ENCODE measurements at places on chromosomes 7 and 10.

- no peak for DNase-seq
Observed at GRCh38 chr7:88339195-88339922, 32.7 kb upstream of the STEAP4 start.

DNA sequence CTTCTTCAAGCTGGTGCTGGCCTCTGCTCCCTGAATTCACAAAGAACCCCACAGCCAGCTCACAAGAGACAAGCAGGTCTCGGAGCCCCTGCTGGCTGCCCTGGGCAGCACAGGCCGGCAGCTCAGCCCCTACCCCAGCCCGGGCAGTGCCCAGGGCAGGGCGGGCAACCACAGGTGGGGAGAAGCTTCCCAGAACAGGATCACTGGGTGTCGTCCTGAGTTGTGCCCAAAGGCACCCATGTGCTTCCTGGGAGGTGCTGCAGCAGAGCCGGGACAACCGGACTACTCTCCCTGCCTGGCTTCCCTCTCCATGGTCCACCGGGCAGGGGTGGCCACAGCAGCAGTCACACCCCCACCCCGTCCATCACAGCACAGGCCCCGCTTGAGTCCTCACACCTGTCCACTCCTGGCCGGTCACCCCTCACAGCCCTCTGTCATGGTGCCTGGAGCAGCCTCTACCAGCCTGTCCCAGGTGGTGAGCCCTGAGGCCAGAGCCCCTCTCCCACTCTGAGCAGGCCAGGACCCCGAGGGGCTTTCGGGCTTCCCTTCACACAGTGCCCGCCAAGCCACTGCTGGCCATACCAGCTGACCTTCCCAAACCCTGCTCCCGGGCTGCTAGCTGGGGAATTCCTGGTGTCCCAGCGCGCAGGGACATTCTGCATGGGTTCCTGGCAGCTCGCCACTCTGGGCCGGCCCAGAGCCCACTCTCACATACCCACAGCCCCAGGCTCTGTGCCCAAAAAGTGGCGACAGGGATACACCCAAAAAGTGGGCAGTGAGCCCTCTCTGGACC is 3.1 kb downstream of the RASGEF1A start:
- no peak for DNase-seq

GRCh38 chr10:95360122-95360714 is 69.4 kb upstream of the PDLIM1 start:
- no peak for DNase-seq

GRCh38 chr7:158975526-158976467 is 119.4 kb downstream of the DYNC2I1 start:
- no peak for DNase-seq

DNA sequence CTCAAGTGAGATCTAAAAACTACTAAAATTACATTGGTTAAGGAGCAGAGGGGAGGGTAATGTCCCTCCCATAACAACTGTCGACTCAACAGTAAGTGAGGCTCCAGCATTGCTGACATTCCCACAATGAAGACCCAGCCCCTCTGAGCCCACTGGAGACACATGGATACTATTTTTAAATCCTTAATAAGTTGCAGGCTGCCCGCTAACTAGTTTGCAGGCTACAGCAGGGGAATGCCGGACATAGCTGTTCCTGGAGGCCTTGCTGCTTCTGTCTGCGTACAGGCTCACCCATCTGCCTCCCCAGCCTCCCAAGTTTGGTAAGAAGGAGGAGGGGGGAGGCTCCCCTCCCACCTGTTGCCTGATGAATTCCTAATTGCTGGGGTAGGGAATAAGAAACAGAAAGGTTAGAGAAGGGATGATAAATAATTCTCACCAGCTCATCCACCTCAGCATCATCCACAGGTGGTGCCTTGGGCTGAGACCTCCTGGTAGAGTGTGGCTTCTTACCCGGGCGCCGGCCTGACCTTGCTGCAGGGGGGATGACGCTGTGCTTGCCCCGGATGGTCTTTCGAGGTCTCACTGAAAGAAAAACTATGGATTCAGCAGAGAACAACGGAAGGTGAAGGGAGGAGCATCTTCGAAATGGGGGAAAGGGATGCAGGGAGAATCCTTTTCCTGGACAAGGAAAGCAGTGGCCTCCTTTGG is 10.1 kb downstream of the FZD9 start:
- no peak for DNase-seq

- DNase-seq: no peak
Observed at GRCh38 chr7:8514781-8515519, 81.5 kb downstream of the NXPH1 start.

GRCh38 chr10:33377658-33378025 is 43.2 kb upstream of the NRP1 start:
- no peak for DNase-seq

DNA sequence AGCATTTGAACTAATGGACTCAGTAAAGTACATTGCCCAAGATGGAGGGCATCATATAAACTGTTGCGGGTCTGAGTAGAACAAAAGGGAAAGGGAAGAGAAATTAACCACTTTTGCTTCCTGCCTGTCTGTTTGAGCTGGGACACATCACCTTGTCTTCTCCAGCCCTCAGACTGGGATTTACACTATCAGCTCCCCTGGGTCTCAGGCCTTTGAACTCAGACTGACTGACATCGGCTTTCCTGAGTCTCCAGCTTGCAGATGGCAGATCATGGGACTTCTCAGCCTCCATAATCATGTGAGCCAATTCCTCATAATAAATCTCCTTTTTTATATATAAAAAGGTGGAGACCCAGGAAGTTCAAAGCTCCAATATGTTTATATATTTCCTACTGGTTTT is 23.0 kb upstream of the WASL start:
- no peak for DNase-seq

DNA sequence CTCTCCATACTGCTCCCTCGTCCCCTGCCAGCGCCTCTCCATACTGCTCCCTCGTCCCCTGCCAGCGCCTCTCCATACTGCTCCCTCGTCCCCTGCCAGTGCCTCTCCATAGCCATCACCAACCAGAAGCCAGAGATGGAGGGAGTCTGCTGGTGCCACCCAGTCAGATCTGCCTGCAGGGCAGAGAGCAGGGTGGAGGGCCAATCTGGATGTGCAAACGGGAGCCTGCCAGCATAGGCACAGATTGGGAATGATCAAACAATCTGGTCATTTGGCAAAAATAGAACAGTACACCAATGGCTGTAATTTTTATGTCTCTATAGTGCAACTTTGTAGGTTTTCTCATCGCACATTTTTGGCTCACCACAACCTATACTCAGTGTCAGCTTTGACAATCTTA is 76.9 kb upstream of the LRRC4 start:
- no peak for DNase-seq

DNA sequence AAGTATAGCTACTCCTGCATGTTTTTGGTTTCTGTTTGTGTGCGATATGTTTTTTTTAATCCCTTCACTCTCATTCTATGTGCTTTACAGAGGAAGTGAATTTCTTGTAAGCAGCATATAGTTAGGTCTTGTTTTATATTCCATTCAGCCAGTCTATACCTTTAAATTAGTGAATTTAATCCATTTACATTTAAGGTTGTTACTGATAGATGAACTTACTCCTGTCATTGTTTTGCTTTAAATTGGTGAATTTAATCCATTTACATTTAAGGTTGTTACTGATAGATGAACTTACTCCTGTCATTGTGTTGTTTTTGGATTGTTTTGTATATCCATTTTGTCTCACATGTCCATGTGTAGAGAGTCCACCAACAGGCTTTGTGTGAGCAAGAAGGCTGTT is 11.1 kb downstream of the GIMAP8 start:
- no peak for DNase-seq

DNA sequence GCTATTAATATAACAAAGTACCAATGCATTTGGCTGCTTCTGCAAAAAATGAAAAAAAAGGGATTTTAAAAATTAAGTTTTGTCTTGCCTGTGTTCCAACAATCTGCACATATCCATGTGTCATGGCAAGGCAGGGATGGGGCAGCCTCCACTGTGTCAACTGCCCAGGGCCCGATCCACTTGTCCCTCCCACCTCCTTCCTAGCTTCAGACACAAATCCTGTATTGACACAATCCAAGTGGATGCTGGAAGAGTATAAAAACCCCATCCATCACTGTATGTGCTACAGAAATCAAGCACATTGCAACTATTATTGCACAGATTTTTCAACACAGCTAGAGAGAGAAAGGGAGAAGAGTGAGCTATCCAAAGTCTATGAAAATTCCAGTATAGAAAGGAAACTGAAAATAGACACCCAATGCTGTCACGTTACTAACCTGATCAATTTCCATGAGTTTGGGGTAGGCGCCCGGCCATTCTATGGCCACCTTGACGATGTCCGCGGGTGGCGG is 106.4 kb downstream of the ELMO1 start:
- no peak for DNase-seq

DNA sequence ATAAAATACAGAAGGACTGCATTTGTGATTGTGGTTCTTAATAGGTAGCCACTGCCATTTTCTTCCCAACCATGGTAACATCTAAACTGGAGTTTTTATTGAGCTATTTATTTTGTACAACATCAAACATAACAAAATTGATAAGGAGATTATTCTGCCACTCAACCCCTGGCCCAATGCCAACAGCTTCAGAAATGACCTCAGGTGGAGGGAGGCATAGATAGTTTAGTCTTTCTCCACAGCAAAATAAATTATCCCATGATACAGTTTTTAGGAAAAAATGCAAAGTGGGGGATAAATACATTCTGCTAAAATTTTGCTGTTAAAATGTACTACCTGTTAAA is 57.6 kb downstream of the LRRTM3 start:
- DNase-seq: no peak

- no peak for DNase-seq
Observed at GRCh38 chr7:98215561-98216495, 4.6 kb downstream of the BHLHA15 start.

DNA sequence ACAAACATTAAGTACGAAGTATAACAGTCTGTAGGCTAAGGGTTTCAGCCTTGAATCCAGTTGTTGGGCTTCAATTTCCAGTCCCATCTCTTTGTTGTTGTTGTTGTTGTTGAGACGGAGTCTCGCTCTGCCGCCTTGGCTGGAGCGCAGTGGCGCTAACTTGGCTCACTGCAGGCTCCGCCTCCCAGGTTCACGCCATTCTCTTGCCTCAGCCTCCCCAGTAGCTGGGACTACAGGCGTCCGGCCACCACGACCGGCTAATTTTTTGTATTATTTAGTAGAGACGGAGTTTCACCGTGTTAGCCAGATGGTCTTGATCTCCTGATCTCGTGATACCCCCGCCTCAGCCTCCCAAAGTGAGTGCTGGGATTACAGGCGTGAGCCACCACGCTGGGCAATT is 464.9 kb downstream of the ANKRD7 start:
- no peak for DNase-seq

GRCh38 chr10:129335942-129336341 is 131.1 kb upstream of the MGMT start:
- DNase-seq: no peak

GRCh38 chr10:81978238-81978637 is 103.2 kb downstream of the NRG3 start:
- no peak for DNase-seq

DNA sequence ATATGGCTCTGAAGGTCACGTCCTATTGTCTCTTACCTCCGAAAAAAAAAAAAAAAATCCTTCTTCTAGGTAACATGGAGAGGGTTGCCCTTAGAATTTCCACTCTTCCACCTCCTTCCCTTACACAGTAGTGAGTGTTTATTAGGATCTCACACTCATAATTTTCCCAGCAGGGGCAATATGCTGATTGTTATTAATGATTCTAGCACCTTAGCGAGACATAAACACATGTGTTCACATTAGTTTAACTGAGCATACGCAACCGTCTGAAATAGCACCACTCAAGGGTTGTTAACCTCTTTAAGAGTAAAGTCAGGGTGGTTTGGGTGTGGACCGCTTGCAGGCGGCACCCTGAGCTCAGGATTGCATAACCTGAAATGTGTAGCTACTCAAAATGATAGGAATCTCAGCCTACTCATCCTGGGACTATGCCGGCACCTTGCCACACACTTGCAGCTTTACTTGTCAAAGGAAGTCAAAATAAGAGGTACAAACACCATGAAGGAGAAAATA is 52.2 kb downstream of the CPEB3 start:
- no peak for DNase-seq

- no peak for DNase-seq
Observed at GRCh38 chr7:82057476-82057875, 287.6 kb upstream of the HGF start.

GRCh38 chr7:81754918-81755696 is 14.7 kb downstream of the HGF start:
- no peak for DNase-seq

DNA sequence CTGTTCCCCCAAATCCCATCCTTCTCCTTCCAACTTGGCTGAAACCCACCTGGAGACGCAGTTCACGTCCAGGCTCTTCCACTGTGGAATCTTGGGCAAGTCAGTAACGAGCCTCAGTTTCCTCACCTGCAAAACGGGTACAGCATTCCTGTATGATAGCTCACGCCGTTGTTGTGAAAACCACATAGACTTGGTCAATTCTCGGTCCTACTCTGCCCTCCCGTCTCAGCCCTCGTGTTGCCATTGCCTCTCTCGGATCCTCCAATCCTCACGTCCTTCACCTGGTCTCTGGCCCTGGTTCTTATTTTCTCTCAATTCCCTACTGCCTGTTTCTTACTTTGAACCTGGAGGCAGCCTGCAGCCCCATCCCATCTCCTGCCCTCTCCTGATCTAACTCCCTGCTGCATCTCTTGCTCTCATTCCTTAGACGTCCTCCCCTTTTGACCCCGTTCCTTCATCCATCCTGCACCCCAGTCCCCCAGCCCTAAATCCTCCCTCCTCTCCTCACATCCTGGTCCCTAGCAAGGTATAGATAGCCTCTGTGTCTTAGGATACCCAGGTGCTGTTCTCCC is 2.0 kb upstream of the MUC12 start:
- DNase-seq: no peak

DNA sequence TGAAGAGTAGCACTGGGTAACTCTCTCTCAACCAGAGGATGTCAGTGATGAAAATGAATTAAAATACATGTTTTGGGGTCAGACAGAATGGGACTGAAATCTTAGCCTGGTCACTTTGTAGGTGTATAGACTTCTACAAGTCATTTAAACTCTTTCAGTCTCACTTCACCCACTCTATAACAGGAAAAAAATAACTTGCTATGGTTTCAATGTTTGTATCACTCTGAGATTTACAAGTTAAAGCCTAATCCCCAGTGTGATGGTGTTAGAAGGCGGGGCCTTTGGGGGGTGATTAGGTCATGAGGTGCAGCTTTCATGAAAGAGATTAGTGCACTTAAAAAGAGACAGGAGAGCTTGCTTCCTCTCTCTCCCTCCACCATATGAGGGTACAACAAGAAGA is 134.8 kb downstream of the INHBA start:
- no peak for DNase-seq

- DNase-seq: no peak
Observed at GRCh38 chr10:96511044-96511945, 2.4 kb downstream of the TLL2 start.

DNA sequence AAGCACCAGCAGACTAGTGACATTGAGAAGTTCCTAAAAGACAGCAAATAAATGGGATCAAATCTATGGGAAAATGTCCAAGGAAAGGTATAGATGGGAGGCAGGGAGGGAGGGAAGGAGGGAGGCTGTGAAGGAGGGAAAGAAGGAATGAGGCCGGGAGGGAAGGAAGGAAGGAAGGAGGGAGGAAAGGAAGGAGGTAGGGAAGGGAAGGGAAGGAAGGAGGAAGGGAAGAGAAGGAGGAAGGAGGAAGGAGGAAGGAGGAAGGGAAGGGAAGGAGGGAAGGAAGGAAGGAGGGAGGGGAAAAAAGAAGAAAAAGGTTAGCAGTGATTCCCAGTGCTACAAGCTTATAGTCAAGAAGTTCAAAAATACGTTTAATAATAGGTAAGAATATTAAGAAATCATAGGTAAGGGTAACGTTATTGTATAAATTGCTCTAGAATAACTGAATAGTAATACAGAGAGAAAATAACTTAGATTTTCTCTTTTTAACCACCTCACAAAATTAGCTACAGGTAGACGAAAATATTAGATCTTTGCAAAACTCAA is 106.9 kb downstream of the LMBR1 start:
- DNase-seq: no peak

Data from effector memory CD8-positive, alpha-beta T cell (primary cell).